Gastrocnemius medialis (tissue), 4 donors: ENCODE measurements at places on chromosomes 7 and 10.

GRCh38 chr7:142801601-142802295, 31.0 kb downstream of the PRSS2 start:
- DNase-seq = no peak
- no peak overlapping the region for H3K27ac ChIP-seq

- no peak overlapping the region for H3K4me3 ChIP-seq
- no peak overlapping the region for H3K27ac ChIP-seq
- peaks cover 37% of the 10 kb centered on the region for H3K27me3 ChIP-seq
- no peaks in the 10 kb centered on the region for H3K4me1 ChIP-seq
Observed at GRCh38 chr10:127740596-127740995, 3.6 kb downstream of the FOXI2 start.

- no peak within 1 kb of the TSS for H3K27ac ChIP-seq
- H3K4me1 ChIP-seq = no peaks in the 10 kb centered on the region
- H3K27me3 ChIP-seq = peaks cover 13% of the 10 kb centered on the region
- H3K4me3 ChIP-seq = peak within 1 kb of the TSS; percentile 39
Observed at GRCh38 chr10:16521311-16522016, at the start of gene C1QL3. TSS of gene C1QL3 (minus strand) at chr10:16521879. CDS start at chr10:16521065, 814 bp downstream.

DNA sequence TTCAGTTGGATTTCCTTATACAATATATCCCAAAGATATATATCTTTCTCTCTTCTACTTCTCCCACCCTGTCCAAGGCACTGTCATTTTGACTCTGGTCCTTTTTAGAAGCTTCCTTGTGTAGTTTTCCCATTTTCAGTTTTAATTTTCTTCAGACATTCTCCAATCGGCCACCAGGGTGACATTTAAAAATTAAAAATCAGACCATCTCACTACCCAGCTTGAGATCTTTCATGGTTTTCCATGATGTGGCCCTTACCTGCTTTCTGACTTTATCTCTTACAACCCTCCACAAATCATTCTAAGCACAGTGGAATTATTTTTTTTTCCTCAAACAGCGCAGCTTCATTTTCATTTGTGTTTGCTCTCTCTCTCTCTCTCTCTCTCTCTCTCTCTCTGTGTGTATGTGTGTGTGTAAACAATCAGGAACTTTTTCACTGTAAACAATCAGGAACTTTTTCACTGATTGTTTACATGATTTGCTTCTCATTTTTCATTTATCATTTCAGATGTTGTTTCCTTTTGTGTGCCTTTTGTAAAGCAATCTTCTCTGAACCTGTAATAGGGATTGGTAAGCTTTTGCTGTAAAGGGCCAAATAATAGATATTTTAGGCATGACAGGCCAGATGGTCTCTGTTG, 348.9 kb downstream of the ATRNL1 start:
- no peak overlapping the region for H3K27ac ChIP-seq
- no peaks in the 10 kb centered on the region for H3K36me3 ChIP-seq
- no peaks in the 10 kb centered on the region for H3K27me3 ChIP-seq
- H3K4me3 ChIP-seq = no peak overlapping the region

- no peak overlapping the region for H3K4me3 ChIP-seq
- H3K27ac ChIP-seq = no peak overlapping the region
- no peaks in the 10 kb centered on the region for H3K4me1 ChIP-seq
- no peaks in the 10 kb centered on the region for H3K27me3 ChIP-seq
Observed at GRCh38 chr10:128084364-128084763, 41.9 kb downstream of the MKI67 start.

DNA sequence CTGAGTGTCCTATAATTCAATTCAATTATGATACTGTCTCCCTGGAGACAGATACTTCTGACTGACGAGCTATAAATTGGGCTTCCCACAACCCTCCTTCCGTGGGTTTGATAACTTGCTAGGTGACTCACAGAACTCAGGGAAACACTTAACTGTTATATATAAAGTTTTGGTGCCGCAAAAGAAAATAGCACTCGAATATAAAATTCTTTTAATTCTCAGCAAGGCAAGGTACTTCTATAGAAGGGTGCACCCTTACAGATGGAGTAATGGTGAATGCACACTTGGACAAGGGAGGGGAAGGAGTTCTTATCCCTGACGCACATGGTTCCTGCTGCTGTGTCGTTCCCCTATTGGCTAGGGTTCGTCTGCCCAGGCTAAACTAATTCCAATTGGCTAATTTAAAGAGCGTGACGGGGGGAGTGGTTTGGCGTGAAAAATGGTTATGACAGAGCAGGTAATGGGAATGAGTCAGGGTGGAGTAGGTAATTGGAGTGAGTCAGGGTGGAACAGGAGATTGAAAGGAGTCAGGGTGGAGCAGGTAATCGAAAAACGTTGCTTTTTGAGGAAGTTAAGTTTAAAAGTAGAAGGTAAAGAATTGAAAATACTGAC, 20.8 kb upstream of the GHITM start:
- H3K27me3 ChIP-seq = no peaks in the 10 kb centered on the region
- H3K27ac ChIP-seq = no peak overlapping the region
- no peaks in the 10 kb centered on the region for H3K4me1 ChIP-seq
- no peak overlapping the region for H3K4me3 ChIP-seq
